Stimulated activated CD4-positive, alpha-beta T cell treated with anti-CD3 and anti-CD28 coated beads, Interleukin-2, amount 100 ng/mL, for 24 hours (primary cell): ENCODE measurements at places on chromosomes 7 and 10.

DNA sequence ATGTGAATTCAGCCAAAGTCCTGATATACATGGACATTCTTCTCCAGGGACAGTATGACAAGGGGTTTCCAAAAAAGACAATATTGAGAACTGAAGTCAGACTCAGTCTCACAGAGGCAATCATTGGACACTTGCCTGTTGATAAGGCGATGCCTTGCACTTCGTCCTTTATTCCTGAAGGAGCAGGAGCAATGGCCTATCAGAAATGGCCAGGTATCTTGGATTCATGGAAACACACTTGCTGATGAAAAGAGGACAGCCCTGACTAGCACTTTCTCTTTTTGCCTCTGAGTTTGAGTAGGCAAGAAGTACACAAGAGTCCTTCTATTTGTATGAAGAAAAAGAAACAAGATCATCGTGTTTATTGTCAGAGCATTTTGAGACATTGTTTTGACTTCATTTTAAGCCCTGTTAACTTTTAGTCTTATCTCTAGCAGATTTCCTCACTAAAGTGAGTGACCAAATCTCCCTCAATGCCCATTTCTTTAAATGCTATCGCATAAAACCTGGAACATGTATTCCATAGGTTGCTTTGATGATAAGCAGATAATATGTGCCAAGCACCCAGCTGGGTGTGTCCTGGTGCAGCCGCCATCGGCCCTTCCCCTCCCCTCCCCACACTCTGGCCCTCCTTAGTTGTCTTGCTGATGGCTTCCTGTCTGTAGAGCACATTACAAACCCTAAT lies 26.6 kb downstream of the ST8SIA6 start:
- DNase-seq = no peak

- no peak for DNase-seq
Observed at GRCh38 chr10:101219139-101219945, 9.9 kb downstream of the LBX1 start.

GRCh38 chr10:5860066-5860465 lies 29.6 kb downstream of the ANKRD16 start:
- no peak for DNase-seq

DNA sequence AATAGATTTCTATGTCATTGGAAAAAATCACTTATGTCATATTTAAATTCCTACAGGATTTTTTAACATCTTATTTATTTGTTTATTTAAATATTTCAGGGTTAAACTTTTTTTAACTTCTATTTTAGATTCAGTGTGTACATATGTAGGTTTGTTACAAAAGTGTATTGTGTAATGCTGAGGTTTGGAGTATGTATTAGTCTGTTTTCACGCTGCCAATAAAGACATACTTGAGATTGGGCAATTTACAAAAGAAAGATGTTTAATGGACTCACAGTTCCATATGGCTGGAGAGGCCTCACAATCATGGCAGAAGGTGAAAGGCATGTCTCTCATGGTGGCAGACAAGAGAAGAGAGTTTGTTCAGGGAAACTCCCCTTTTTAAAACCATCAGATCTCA lies 65.4 kb downstream of the MGAM2 start:
- DNase-seq = no peak

GRCh38 chr10:97336942-97337831 lies 2.7 kb upstream of the FRAT2 start:
- no peak for DNase-seq

- no peak for DNase-seq
Observed at GRCh38 chr7:137873979-137874777, 27.4 kb upstream of the DGKI start.

DNA sequence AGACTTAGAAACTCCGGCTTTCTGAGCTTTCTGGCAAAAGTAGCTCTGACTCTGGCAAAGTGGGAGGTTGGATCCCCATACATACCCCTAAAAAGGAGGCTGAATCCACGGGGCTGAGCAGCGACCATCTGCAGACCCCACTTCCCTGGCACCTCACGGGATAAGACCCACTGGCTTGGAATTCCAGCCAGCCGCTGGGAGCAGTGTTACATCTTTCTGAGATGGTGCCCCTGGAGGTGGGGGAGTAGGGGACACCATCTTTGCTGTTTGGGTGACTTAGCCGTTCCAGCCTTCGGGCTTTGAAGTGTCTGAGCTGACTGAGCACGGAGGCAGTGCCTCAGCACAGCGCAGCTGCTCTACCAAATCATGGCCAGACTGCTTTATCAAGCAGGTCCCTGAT lies 45.0 kb upstream of the GRM3 start:
- no peak for DNase-seq

GRCh38 chr7:29139191-29139590 lies 7.1 kb downstream of the CPVL start:
- DNase-seq = no peak

DNA sequence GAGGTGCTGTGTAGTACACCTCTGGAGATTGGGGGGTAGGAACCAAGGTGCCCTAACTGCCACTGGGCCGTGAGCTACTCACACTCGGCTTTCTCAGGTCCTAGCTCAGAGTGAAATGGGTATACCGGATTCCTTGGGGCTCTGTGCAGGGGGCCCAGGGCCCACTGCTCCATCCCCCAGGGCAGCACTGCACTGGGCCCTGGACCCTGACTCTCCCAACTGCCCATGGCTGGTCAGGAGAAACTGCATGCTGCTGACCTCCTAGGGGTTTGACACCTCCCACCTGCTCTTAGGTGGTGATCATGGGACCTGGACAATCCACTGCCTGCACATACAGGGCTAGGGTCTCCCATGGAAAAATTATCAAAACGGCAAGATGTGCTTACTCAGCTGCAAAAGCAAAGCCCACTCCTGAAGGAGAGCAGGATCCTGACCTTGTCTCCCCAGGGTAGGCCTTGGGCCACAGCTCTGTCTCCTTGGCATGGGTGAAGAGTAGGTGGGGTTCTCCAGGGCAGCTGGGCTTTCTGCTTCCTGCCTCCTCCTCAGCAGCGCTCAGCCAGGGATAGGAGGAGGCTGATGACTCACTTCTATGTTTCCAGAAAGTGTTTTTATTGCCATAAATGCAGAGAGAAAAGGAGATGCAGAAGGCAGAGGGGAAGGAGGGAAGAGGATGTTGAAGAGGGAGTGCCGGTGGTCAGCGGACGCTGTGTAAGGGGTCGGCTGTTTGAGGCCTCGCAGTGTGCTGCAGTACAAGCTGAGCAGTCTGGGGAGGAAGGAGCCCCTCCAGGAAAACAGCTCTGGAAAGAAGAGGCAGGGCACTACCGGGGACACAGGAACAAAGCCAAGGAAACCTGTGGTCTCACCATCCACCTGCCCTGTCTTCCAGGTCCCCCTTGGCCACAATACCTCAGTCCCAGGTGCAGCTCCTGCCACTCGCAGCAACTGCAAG lies 107.8 kb downstream of the ARHGAP22 start:
- DNase-seq = no peak
